ENCODE measurements at places on chromosomes 6 and 20.

- DNase-seq = no peak
These were observed 27.8 kb downstream of the PRPH2 start for GRCh38 chr6:42694586-42694985.

DNA sequence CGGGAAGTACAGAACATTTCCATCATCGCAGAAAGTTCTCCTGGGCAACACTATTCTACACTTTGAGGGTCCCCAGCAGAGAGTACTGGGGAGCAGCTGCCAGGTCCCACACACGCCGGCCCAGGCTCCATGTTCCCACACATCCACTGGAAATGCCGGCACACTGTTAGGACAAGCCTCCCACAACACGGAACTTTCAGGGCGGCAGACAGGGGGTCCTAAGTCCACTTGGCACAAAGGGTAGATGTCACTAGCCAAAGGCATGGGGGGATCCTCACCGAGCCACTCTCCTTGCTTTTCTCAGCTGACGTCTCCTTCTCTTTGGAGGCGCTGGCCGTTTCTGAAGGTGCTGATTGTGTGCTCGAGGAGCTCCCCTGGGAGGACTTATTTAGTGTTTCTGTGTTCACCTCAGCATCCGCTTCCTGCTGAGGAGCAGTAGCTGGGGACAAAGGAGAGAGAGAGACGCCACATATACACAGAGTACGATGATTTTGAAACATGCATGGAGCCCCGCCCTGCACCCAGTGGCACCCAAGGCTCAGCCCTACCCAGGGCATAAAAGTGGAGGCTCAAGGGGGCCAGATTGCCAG lies 135.4 kb downstream of the ZMYND8 start:
- DNase-seq = no peak

- no peak for DNase-seq
These were observed 28.5 kb downstream of the CDC5L start for GRCh38 chr6:44415873-44416502.

DNA sequence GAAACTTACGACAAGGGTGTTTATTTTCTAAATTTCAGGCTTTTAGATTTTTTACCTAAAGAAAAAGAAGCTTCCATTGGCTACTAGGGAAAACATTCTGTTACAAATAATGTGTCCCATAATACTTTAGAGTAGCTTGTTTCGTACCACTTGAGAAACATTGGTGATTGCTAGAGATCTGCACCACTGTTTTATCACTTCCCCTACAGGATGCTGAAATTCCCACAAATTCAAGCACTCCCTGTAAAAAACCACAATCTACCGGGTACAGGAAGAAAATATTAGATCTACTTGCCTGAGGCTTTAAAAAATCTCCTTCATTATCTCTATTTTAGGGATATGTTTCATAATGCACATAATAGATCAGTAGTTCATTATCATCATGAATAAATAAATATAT lies 29.9 kb downstream of the SEL1L2 start:
- DNase-seq = no peak

DNA sequence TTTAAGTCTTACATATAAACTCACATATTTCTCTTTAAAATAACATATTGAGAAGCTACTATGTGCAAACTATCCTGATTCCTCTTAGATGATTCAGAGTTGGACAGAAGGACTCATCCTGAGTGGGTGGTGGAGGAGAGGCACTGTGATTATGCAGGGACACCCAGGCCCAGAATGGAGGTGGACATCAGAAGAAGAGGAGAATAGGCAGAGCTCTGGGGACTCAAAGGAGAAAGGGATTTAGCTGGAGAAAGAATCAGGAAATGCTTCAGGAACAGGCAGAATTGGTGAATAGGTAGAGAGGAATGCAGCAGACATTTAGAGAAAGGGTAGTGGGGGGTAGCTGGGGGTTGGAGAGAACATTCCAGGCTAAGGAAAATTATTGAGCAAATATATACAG lies 17.4 kb downstream of the RCAN2 start:
- DNase-seq = no peak

DNA sequence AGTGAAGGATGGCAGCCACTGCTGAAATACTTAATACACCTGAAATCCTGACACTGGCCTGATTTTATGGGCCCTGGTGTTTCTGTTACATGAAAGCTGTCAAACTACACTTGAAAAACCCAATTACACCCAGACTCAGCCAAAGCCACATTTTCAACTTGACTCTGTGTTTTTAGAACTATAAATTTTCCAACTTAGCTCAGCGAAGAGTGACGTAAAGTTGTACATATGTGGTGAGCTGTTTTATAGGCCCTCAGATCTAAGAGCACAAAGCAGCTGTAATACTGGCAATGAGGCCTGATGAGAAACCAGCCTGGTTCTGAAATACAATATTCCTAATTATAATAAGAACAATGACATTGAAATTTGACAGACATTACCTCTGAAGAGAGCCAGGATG lies 18.6 kb downstream of the SCML4 start:
- DNase-seq = no peak

GRCh38 chr6:127684501-127684900 lies 107.5 kb downstream of the C6orf58 start:
- DNase-seq = no peak

- DNase-seq = no peak
These were observed 26.2 kb downstream of the PHF3 start for GRCh38 chr6:63661769-63662168.

- DNase-seq = no peak
These were observed 1357.7 kb upstream of the GJE1 start for GRCh38 chr6:140775061-140775460.

- no peak for DNase-seq
These were observed 275.1 kb downstream of the CDC5L start for GRCh38 chr6:44662461-44663121.

GRCh38 chr6:123925350-123925749 lies 121.7 kb downstream of the NKAIN2 start:
- no peak for DNase-seq

DNA sequence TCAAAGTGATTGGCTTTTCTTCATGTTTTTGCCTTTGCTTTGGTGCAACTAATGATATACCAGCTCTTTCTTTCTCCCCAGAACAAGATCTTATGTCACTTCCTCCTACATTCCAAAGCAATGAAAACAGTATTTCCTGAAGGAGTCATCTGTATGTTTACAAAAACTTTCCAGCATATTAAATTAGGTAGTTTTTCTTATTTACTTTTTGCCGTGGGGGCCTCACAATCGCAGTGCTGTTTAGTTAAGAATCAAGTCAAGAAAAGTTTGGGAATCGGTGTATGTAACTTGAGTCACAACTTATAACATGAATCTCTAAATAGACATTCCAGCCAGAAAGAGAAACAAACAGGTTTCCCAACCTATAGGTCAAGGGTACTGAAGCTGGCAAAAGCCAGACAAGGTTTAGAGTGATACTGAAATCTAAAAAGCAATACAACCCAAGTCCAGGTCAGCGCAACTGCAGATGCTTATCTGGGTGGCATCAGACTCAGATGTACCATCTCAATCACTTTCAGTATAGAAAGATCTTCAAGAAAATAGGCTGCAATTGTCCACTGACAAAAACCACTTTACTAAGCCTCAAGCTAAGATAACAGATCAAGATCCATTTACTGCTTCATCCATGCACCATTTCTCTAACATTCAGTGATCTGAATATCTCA lies 63.6 kb downstream of the IPCEF1 start:
- DNase-seq = no peak

DNA sequence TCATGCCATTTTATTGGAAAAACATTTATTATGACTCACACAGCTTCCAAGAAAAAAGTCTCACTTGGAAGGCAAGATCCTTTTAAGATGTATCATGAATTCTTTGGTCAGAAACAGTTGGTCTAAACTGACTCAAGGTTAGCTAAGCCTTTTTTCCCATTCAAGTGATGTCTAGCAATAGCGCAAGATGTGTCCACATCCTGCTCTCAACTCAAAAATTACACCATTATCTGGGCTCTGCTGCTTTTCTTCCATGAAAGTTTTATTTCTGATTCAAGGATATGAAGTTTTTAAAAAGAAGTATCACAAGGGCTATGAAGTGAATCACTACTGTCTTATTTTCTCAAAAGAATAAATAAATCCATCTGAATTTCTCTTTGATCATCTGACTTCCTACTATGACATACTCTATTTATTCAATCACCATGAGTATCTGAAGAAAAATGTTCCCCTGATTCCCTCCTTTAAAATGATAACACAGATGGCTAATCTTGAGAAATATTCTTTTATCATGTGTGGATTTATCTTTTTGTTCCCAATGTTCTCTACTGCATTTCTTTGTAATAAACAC lies 139.2 kb downstream of the AHI1 start:
- DNase-seq = no peak

DNA sequence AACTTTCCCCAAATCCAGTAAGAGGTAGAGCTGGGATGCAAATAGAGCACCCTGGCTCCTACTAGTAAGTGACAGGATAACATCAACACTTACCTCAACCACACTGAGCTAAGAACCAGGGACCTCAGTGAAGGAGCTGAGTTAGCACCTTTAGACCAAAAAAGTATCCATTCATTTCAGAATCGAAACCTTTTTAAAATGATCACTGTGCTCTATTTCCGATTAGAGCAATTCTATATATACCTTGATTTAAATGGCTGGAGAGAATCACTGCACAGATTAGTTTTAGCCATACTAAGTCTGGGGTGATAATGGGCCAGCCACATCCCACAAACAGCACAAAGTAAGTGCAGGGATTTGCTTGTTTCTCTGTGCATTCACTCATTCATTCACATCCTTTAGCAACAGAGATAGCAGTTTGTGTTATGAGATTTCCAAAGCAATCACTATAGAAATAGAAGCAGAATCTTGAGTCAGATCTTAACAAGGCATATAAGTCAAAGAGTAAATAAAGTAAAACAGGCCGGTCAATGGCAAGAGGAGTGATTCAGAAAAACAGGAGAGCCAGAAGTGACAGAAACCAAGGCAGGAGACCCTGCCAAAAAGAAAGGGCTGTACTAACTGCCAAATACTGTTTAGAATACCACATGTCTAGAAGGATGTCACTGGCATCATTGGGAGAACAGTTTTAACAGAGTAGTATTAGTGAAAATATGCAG lies 136.3 kb downstream of the KIF13A start:
- no peak for DNase-seq

DNA sequence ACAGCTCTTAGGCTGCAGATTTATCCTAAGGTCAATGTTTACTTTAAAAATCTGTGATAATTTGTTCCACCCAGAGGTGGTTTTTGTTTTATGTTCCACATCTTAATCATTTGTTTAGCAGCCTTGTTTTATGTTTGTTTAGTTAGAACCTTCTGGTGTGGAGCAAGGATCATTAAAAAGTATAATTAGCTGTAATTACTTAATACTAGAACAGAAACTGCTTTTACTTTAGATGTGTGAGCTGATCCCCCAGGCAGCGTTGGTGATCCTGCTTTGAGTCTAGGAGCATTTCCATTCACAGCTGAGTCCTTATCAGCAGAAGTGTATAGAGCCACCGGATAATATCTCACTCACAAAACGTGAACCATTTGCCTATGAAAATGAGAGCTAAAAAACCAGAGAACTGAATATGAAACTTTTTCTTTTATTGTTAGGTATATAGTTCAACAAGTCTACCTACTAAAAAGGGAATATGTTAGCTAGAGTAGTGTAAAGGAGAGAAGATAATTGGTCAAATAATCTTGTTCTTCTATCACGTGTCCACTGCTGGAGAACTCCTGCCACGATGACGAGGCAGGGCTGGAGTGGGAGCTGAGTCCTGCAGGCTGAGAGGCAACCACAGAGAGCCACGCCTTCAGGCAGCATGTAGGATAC lies 78.5 kb downstream of the TRMT11 start:
- DNase-seq = no peak

- DNase-seq = no peak
These were observed 34.2 kb upstream of the MDGA1 start for GRCh38 chr6:37731888-37732287.

DNA sequence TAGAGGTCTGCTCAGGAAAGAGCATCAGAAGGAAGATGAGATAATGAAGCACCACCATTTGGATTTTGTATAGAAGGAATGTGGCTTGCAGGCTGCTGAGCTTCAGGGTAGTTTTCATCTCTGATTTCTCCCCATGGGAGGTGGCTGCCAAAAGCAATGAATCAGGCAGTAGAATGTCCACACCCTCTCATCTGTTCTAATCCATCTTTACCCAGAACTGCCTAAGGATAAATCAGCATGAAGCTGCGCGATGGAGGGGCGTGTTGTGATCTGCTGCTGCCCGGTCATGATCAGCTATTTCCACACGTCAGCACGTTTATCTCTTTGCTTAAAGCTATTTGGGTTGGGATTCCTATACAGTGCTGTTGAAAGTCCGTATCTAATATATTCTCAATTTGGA lies 295.4 kb downstream of the FOXA2 start:
- DNase-seq = no peak

DNA sequence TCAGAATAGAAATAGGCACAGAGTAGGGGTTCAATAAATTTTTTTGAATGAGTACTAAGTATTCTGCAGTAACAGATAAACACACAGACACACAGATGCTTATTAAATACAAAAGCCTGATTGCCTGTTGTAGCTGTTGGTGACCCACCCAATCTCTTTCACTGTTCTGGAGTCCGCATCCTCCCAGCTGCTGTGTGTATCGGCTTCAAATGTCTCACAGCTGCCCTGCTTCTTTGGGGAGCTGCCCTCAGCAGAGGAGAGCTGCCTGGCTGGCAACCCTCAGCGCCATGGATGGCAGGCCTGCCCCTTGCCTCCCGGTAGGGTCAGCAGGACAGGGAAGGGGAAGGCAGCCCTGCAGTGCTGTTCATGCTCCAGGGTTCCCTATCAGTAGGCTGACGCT lies 85.9 kb upstream of the PRND start:
- DNase-seq = no peak

- no peak for DNase-seq
These were observed 42.3 kb downstream of the SLC22A23 start for GRCh38 chr6:3414327-3415081.

- no peak for DNase-seq
These were observed 143.4 kb upstream of the EEF1E1 start for GRCh38 chr6:8245726-8246125.

DNA sequence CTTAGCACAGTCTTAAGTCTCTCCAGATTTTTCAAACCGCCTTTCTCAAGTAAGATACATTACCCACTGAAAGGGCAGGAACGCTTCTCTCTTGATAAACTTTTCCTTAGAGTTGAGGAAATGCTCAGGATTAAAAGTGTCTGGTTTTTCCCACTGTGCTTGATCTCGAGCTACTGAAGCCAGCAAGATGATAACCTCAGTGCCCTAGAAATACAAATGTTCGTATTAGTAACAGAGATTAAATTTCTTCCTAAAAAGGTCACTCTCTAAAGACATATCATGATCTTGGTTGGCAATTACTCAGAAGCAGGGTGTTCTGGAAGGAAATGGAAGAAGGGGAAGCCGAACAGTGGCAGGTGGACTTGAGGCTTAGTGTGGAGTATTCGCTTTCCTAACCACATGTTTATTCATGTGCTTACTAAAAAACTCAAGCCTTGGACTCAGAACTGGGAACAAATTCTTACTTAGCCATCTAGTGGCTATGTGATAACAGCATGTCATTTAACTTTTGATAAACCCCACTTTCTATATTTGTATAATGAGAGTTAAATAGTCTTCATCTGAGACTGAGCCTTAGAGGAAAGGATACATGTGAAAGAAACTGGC lies 20.1 kb downstream of the C6orf141 start:
- no peak for DNase-seq

GRCh38 chr20:41984031-41984430 lies 365.9 kb upstream of the CHD6 start:
- no peak for DNase-seq

- no peak for DNase-seq
These were observed 54.2 kb downstream of the MRPL14 start for GRCh38 chr6:44072959-44073611.

Measured in esophagus squamous epithelium (tissue), 5 donors.